Colonic mucosa (tissue), 4 donors: ENCODE measurements at places on chromosomes 11 and 22. TPM values are rescaled to one million over a fixed set of nuclear protein-coding genes. Genes with fewer than 3 reads are reported as not detected.
A peak's percentile ranks its signal among the peaks of the same experiment; 100 is the strongest.

Gene PANX3
- total RNA-seq = not detected

Gene POU2AF2
- total RNA-seq = 2.2 TPM

DNA sequence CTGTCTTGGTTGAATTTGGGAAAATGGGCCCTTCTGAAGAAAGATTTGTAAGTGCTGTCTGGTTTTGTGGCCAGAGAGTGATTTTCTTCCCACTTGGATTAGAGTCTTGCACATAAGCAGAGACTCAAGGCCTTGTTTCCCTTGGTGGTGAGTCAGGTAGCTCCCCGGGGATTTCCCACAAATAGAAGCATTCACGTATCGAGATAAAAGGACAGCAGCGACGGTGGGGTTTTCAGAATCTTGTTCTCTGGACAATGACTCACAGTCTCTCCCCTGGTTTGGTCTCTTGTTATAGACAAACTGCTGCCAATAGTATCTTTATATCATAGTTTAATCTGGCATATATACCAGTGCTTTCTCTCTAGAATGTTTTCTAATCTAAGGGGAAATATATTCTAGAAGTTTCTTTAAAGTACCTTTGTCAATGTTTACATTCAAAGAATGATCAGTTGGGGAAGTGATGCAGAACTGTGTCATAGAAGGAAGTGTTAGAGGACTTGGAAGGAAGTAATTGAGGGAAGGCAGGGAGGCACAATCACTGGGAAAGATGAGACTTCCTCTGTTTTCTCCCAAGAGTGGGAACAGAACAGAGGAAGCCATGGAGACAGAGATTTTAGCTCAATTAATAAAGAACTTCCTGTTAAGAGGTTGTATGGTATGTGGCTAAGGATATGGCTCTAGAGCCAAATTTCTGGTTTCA lies 18.1 kb downstream of the POLA2 start:
- H3K4me3 ChIP-seq = no peak overlapping the region
- peak overlapping the region; percentile 26 for H3K27ac ChIP-seq
- no peaks in the 10 kb centered on the region for H3K27me3 ChIP-seq
- no peaks in the 10 kb centered on the region for H3K36me3 ChIP-seq
- peaks cover 5% of the 10 kb centered on the region for H3K4me1 ChIP-seq

GRCh38 chr11:113377681-113378412 lies 9.7 kb upstream of the ANKK1 start:
- DNase-seq = no peak
- H3K4me3 ChIP-seq = no peak overlapping the region
- no peaks in the 10 kb centered on the region for H3K27me3 ChIP-seq
- H3K4me1 ChIP-seq = no peaks in the 10 kb centered on the region
- no peaks in the 10 kb centered on the region for H3K36me3 ChIP-seq

DNA sequence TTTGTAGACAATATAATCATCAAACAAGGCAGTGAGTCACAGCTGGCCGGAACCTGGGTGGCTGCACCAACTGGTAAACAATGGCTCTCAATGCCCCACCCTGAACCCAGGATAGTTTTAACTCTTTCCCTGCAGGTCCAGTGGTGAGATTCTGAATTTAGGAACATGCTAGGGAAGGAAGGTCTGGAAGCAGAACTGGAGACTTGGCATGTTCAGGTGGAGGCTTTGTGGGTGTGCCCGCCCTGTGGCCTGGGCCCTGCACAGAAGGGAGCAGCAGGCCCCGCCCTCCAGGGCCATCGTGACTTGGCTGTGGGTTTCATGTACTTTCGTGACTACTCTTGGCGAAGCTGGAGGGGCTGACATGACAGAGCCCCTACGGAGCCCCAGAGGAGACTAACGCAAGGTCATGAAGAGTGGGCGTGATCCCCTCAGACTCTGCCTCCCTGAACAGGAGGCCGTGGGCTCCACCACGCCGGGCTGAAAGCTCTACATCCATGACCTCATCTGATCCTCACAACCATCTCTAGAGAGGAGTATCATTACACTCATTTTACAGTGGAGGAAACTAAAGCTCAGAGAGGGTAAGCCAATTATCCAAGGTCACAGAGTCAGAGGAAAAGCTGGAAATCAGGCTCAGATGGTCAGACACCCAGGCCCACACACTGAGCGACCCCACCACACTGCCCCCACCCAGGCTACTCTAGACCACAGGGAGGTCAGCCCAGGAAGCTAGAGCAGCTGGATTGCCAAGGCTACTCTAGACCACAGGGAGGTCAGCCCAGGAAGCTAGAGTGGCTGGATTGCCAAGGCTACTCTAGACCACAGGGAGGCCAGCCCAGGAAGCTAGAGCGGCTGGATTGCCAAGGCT lies 27.3 kb downstream of the MAFF start:
- peak; percentile 87 for DNase-seq
- no peaks in the 10 kb centered on the region for H3K27me3 ChIP-seq
- H3K4me3 ChIP-seq = no peak overlapping the region
- H3K4me1 ChIP-seq = peaks cover 18% of the 10 kb centered on the region
- peak overlapping the region; percentile 84 for H3K27ac ChIP-seq
